ENCODE measurements at places on chromosomes 6 and 20.

GRCh38 chr20:215796-216195, 11.3 kb upstream of the DEFB129 start:
- no peak for DNase-seq

GRCh38 chr6:56686429-56686828, 43.7 kb upstream of the DST start:
- no peak for DNase-seq

GRCh38 chr20:50471231-50471630, 39.0 kb upstream of the PTPN1 start:
- DNase-seq, result no peak

DNA sequence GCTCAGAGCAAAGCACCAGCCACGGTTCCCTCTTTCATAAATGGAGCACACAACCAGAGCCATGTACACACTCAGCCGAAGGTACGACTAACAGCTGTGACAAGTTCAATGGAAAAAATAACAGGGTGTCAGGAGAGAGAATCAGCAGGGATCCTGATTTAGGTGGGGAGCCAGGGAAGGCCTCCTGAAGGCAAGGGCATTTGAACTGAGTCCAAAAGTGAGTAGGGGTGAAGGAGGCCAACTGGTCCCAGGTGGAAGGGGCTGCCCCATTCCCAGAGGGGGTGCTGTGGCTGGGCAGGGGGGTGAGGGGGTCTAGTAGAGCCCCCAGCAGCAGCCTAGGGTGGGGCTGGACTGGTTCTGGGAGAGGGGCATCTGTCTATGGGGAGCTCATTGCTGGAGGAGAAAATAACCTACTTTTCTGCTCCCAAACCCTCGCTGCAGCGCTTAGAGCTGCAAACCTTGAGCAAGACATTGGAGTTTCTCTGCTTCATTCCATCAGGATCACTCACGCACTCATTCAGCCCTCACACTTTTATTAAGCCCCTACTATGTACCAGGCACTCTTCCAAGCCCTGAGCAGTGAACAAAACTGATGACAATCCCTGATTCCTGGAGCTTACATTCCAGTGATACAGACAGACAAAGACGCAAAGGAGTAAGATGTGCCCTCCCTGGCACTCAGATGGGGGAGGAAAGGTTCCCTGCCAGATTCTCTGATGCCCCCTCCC, 113.5 kb downstream of the TOX2 start:
- DNase-seq, result no peak

DNA sequence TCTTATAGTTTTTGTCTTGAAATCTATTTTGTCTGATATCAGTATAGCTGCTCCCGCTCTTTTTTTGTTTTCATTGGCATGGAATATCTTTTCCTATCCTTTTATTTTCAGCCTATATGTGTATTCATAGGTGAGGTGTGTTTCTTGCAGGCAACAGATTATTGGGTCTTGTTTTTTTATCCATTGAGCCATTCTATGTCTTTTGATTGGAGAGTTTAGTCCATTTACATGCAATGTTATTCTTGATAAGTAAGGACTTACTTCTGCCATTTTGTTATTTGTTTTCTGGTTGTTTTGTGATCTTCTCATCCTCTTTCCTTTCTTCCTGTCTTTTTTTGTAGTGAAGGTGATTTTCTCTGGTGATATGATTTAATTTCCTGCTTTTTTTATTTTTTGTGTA, 24.0 kb upstream of the GRM4 start:
- DNase-seq, result no peak

GRCh38 chr6:138234363-138234762, 16.1 kb upstream of the PBOV1 start:
- DNase-seq, result no peak

- DNase-seq, result peak; percentile 84
These were observed 24.8 kb upstream of the MBOAT1 start for GRCh38 chr6:20236909-20237600.

- no peak for DNase-seq
These were observed 575 bp upstream of the SLC17A9 start for GRCh38 chr20:62951896-62952372.

- no peak for DNase-seq
These were observed 27.0 kb upstream of the ZFAND3 start for GRCh38 chr6:37792457-37793033.

- no peak for DNase-seq
These were observed 2.4 kb upstream of the THBS2 start for GRCh38 chr6:169256061-169256460.

DNA sequence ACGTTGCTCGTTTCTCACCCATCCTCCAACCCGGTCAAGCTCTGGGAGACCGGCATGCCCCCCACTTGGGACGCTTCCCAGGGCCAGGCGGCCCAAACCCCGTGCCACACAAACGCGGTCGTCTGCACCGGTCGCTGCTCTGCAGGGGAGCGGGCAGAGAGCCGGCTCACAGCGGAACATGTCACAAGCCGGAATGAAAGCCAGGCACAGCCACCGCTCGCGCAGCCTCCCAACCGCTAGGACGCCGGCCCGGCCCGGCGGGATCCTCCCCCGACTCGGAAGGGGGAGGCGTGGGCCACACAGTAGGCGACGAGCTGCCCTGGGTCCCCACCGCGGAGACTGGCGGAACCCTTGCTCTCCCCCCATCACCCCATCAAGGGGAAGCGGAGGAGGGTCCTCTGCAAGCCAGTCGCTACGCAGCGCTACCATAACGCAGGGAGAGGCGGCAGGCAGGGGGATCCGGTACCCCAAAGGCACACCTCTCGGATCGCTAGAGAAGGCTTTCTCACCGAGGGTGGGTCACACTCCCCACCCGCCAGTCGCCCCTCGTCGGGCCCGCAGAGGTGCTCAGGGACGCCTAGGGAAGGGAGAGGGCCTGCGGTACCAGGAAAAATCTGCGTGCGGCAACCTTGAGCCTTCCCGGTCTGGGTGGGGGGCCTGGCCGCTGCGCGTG, 768.4 kb upstream of the DEFB115 start:
- no peak for DNase-seq

- DNase-seq, result no peak
These were observed 138.3 kb upstream of the INSM1 start for GRCh38 chr20:20229595-20229994.

GRCh38 chr6:9921366-9921765, 493.5 kb downstream of the TFAP2A start:
- no peak for DNase-seq

- no peak for DNase-seq
These were observed 93.4 kb upstream of the NXT1 start for GRCh38 chr20:23257106-23257761.

DNA sequence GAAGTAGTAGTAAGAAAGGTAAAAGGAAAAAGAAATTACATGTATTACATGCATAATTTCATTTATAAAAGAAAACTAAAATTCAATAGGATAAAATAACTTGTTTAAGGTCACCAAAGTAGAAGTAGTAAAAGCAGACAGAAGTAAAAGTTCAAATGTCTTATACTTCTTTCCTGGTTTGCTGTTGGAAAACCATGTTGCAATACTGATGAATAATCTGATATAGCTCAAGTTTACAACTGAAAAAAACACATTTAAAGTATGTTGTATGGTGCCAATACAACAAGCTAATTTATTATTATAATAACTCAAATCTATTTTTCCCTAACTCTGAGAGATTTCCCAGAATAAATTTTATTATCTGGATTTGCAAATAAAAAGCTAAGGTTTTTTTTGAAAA, 78.3 kb downstream of the PHIP start:
- DNase-seq, result no peak

GRCh38 chr20:63133481-63134091, 82.3 kb downstream of the YTHDF1 start:
- DNase-seq, result no peak

DNA sequence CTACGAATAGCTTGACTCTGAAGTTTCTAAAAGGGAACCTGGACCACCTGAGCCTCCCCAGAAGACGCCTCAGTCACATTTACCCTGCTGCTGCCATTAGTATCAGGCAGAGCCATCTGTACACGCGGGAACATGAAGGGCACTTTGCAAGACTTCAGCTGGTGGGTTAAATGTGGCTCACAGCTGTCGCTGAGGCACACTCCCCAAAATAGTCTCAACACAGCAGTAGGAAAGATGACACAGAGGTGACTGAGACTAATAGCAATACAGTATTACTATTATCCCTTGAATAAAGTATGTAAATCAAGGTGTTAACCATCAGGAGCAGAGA, 29.0 kb downstream of the PSMB1 start:
- DNase-seq, result no peak

DNA sequence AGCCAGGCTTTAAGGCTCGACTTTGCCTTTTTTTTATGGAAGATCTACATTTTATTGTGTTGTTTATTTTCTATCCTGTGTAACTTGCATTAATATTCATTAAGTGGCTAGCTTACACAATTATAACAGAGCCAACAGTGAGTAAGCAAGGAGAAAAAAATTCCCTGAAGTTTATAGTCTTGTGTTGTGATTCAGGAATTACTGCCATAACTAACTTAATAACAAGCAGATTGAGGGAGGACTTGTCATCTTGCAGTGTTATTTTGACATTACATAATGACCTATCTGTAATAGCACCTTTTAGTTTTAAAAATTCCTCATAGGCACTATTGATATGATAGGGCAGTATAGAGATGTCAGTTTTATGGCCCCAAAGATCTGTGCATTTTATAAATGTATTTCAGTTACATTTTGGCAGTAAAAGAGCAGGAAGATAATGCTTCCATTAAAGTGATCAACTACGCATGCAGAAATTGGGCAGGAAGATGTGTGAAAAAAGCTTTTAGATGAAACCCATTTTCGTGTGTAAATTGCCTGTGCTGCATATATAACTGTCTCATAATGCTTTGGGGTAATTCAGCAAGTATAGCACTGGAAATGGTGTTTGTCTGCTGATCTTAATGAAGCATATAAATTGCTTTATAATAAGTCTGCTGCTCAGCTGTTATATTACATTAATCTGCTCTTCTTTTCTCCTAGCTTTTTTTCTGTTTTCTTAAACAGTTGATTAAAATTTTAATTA, 123.0 kb downstream of the SMAP1 start:
- no peak for DNase-seq

DNA sequence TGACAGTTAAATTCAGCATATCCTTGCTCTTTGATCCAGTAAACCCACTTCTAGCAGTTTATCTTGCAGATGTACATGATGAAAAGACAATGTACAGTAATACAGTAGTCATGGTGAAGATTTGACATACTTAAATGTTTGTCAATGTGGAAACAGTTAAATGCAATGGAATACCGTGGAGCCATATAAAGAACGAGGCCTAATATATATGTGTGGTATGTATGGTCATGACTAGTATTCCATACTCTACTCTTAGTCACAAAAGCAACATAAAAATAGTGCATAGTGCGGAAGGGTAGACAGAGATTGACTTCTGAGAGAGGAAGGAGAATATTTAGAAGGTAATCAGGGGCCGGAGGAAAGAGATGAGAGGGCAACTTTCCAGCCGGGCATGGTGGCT, 70.7 kb upstream of the ARMC2 start:
- no peak for DNase-seq

DNA sequence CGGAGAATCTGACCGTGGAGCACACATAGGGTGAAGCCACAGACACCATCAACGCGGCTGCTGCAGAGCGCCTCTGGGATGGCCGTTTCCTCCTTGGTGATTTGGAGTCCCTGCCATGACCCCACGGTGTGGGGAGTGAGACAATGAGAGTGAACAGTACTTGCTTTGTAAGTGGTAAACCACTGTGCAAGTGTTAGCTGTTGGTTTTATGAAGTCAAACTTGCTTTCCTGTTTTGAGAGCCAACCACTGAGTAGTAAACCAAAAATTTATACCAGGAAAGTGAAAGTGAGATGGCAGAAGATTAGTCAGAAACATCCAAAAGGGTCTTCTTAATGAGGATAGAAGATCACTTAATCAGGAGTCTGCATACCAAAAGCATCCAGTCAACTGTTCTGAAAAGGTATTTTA, 160.7 kb downstream of the FOXC1 start:
- no peak for DNase-seq

DNA sequence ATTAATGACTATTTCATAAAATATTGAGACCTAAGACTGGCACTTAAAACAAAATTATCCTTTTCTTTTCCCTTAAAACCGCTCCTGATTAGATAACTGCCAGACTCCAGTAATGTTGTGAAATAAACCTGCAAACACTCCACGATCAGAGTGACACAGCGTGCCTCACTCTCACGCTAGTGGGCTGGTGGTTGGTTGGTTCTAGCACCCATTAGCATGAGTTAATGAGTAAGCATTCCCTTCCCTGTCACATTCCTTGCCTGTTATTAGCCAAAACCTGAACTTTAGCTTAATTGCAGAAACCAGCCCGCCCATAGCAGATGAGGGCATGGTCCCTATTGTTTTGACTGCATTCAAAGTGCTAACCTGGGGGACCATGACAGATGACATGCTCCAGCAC, 193.4 kb downstream of the CD83 start:
- DNase-seq, result no peak

DNA sequence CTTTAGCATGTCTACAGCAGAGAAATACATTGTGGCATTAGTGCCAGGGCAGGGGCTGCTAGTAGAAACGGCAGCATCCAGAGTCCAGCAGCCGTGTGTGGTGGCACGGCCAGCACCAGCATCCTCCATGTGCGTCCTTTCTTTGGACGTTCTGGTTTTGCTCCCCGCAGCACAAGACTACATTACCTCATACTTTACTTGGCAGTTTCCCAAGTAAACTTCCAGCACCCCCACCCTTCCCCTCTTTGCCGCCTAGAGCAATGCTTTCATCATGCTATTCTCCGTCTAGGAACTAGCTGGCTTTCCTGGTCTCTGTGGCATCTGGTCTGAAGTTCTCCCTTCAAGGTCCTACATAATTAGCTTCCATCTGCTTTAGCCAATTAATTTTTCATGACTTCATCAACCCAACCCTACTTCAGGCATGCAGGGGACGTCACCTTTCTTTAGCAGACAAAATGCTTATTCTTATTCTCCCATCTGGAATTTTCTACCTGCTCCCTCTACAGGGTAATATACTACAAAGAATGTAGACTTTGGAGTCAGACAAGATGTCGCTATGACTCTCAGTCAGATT, 67.6 kb downstream of the BLOC1S5 start:
- DNase-seq, result no peak

DNA sequence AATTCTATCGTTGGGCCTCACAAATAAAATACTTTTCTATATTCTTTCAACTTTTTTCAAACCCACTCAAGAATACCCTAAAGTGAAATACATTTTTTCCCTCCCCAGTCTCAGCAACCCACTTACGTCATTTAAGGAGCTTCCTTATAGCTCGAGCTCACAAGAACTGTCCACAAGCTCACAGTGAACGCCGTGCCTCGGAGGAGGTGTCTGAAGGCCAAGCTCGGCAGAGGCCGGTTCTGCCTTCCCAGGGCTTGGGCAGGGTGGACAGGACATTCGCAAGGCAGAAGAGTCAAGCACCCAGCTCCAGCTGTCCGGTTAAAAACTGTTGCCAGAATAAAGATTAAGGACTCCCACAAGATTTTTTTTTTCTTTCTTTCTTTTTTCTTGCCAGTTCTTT, 802.3 kb downstream of the QKI start:
- DNase-seq, result no peak

- DNase-seq, result no peak
These were observed 695 bp upstream of the TGIF2 start for GRCh38 chr20:36572701-36573102.

- no peak for DNase-seq
These were observed 17.8 kb downstream of the ACTR5 start for GRCh38 chr20:38766071-38766470.

GRCh38 chr20:38229376-38230252, 30.9 kb downstream of the KIAA1755 start:
- DNase-seq, result peak; percentile 2

GRCh38 chr6:1422290-1422689, 32.9 kb downstream of the FOXF2 start:
- no peak for DNase-seq

GRCh38 chr6:147553099-147553498, 44.6 kb downstream of the SAMD5 start:
- DNase-seq, result no peak

- DNase-seq, result no peak
These were observed 161.4 kb downstream of the TMEM242 start for GRCh38 chr6:157161912-157162311.

- no peak for DNase-seq
These were observed 21.5 kb downstream of the LAMA4 start for GRCh38 chr6:112232845-112233256.

Measured in NCI-H526 treated with DMSO at 0.1 percent for 48 hours (cell line).